Epithelial cell of alveolus of lung (primary cell): ENCODE measurements at places on chromosomes 2 and 18. TPM values are rescaled to one million over a fixed set of nuclear protein-coding genes. Genes with fewer than 3 reads are reported as not detected.

Gene ALK
- total RNA-seq = not detected in 2 replicates

Gene NYAP2
- under 0.01 TPM in 1 of 2 replicates, not detected in the other for total RNA-seq

Gene TUBA3E
- total RNA-seq = not detected in 2 replicates

Gene CCBE1
- 34.5 and 38.1 TPM in 2 replicates for total RNA-seq

Gene DNAJC5G
- not detected in 2 replicates for total RNA-seq

Gene SLC4A5
- under 0.01 and 0.48 TPM in 2 replicates for total RNA-seq

Gene KIAA1328
- 3.4 and 4.0 TPM in 2 replicates for total RNA-seq

Gene OXER1
- total RNA-seq = 0.13 and 0.32 TPM in 2 replicates

Gene SIX2
- 0.13 and 0.72 TPM in 2 replicates for total RNA-seq

Gene SUMO1
- total RNA-seq = 115 and 147 TPM in 2 replicates

Gene FOXD4L1
- under 0.01 and 0.16 TPM in 2 replicates for total RNA-seq

Gene DAW1
- total RNA-seq = 0.32 and 1.8 TPM in 2 replicates

Gene CCDC74B
- 5.4 and 17.9 TPM in 2 replicates for total RNA-seq

Gene DIPK1C
- not detected in 2 replicates for total RNA-seq

Gene IL1B
- 1.4 and 69.0 TPM in 2 replicates for total RNA-seq

Gene ADGRF3
- total RNA-seq = not detected in 2 replicates

Gene NGEF
- 0.08 and 3.0 TPM in 2 replicates for total RNA-seq

Gene FRZB
- 0.52 and 0.64 TPM in 2 replicates for total RNA-seq

Gene MRO
- not detected in 2 replicates for total RNA-seq

Gene CELF4
- total RNA-seq = not detected in 2 replicates

Gene SP100
- total RNA-seq = 48.7 and 70.9 TPM in 2 replicates

Gene SIX3
- not detected in 2 replicates for total RNA-seq

Gene L3MBTL4
- total RNA-seq = 0.24 and 1.3 TPM in 2 replicates

Gene CCDC178
- total RNA-seq = 0.26 and 1.7 TPM in 2 replicates

Gene ARL4C
- total RNA-seq = 3.0 and 17.1 TPM in 2 replicates

Gene ANKRD62
- not detected in 2 replicates for total RNA-seq

Gene NDUFB3
- total RNA-seq = 60.0 and 66.7 TPM in 2 replicates

Gene MAP4K4
- 83.9 and 109 TPM in 2 replicates for total RNA-seq

Gene CAVIN2
- 6.5 and 16.9 TPM in 2 replicates for total RNA-seq

Gene ANKRD30B
- total RNA-seq = not detected in 2 replicates

Gene FAM117B
- total RNA-seq = 2.6 and 5.9 TPM in 2 replicates

Gene CACNB4
- under 0.01 and 0.32 TPM in 2 replicates for total RNA-seq

Gene PLA2R1
- 2.0 and 3.0 TPM in 2 replicates for total RNA-seq

Gene IL36B
- not detected in 2 replicates for total RNA-seq

Gene ANKRD29
- total RNA-seq = 0.16 and 2.3 TPM in 2 replicates

Gene IFIH1
- total RNA-seq = 6.4 and 6.9 TPM in 2 replicates

Gene UGT1A4
- total RNA-seq = not detected in 2 replicates

Gene TLX2
- not detected in 2 replicates for total RNA-seq

Gene RAB6C
- total RNA-seq = under 0.01 TPM in 1 of 2 replicates, not detected in the other

Gene MFSD6
- total RNA-seq = 8.3 and 15.3 TPM in 2 replicates

Gene MATN3
- 3.8 and 7.9 TPM in 2 replicates for total RNA-seq
